Spleen (tissue), 13 donors: ENCODE measurements at places on chromosomes 2 and 18. TPM values are rescaled to one million over a fixed set of nuclear protein-coding genes. Genes with fewer than 3 reads are reported as not detected.

The DHX57 gene
- 20.5 TPM for total RNA-seq

The DTNA gene
- total RNA-seq = 20.8 TPM

The CD8B2 gene
- total RNA-seq = 0.26 TPM

The RAB6D gene
- total RNA-seq = not detected

The RIT2 gene
- not detected for total RNA-seq

GRCh38 chr2:212711856-212712255, 173.3 kb upstream of the ERBB4 start:
- no peak for DNase-seq
- no peak overlapping the region for H3K4me3 ChIP-seq
- no peaks in the 10 kb centered on the region for H3K4me1 ChIP-seq
- H3K27me3 ChIP-seq = no peaks in the 10 kb centered on the region
- no peak overlapping the region for H3K27ac ChIP-seq
- H3K36me3 ChIP-seq = no peaks in the 10 kb centered on the region

DNA sequence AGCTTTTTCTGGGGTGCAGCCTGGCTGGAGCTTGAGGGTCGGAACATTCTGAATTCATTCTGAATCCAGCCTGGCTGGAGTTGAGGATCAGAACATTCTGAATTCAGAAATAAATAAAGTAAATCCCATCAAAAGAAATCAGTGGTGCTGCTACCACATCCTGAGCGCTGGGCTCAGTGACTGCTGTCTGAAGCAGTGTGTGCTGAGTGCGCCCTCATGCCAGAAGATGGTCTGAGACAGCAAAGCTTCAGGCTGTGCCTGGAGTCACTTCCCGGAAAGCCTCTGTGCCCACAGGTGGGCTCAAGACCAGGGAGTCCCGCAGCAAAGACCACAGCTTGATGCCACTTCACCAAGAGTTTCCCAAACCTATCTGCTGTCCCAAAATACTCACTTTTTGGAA, 187.9 kb downstream of the VAPA start:
- H3K27me3 ChIP-seq = no peaks in the 10 kb centered on the region
- no peak overlapping the region for H3K27ac ChIP-seq
- H3K4me3 ChIP-seq = no peak overlapping the region
- no peak for DNase-seq
- peaks cover 15% of the 10 kb centered on the region for H3K4me1 ChIP-seq
- H3K36me3 ChIP-seq = no peaks in the 10 kb centered on the region

GRCh38 chr2:171626949-171627348, 60.3 kb upstream of the DYNC1I2 start:
- no peak for DNase-seq
- peaks cover 10% of the 10 kb centered on the region for H3K27me3 ChIP-seq
- no peaks in the 10 kb centered on the region for H3K36me3 ChIP-seq
- no peaks in the 10 kb centered on the region for H3K4me1 ChIP-seq

DNA sequence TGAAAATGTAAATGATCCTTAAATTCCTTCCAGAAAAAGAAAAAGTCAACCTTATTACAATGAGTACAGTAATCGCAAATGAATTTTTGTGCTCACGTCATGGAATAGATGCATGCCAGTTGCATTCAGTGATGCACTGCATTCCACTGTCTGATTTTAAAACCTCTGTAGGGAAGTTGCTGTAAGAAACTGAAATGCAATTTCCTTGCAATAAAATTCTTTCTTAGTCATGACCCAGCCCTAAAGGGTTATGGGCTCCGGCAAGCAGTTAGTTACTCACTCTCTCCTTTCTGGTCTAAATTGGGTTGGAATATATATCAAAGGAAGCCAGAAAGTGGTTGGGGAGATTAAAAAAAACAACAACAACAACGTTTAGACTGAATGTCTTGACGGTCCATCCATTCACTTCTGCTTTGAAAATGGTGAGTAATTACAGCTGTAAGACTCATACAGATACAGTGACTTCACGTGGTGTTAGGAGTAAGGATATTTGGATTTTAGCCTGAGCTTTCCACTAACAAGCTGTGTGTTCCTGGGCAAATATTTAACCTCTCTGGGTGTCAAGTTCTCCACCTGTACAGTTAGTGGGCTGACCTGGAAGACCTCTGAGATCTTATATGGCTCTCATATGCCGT, 8.6 kb upstream of the RND3 start:
- H3K27me3 ChIP-seq = no peaks in the 10 kb centered on the region
- H3K4me1 ChIP-seq = no peaks in the 10 kb centered on the region
- H3K4me3 ChIP-seq = no peak overlapping the region
- H3K27ac ChIP-seq = no peak overlapping the region
- no peaks in the 10 kb centered on the region for H3K36me3 ChIP-seq
- no peak for DNase-seq

DNA sequence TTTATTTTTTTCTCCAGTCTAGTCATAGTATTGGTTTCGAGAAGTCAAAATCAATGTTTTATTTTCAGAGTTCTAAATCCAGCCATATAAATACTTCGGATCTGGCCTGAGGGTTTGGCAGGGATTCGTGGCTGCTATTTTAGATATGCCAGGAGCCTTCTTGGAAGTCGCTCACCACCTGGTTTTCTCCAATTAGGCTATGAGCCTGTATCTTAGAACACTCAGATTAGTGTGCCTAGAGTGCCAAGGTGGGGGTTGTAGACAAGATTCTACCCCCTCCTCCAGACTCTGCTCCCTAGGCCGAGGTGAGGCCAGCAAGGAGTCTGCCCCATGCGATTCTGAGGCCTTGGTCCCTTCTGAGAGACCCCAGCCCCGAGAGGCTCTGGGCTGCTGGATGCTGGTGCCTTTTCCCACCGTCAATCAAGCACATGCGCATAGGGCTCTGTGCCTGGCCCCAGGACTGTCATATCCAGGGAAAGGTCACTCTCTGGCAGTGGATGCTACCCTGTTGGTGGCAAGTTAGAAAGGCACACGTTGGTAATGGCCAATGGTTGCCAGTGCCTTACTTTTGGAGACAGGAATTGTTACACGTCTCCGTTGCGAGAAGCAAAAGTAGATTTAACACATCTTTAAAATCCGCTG, 197.1 kb downstream of the AGAP1 start:
- no peaks in the 10 kb centered on the region for H3K4me1 ChIP-seq
- H3K4me3 ChIP-seq = no peak overlapping the region
- no peaks in the 10 kb centered on the region for H3K36me3 ChIP-seq
- H3K27ac ChIP-seq = no peak overlapping the region
- H3K27me3 ChIP-seq = no peaks in the 10 kb centered on the region

DNA sequence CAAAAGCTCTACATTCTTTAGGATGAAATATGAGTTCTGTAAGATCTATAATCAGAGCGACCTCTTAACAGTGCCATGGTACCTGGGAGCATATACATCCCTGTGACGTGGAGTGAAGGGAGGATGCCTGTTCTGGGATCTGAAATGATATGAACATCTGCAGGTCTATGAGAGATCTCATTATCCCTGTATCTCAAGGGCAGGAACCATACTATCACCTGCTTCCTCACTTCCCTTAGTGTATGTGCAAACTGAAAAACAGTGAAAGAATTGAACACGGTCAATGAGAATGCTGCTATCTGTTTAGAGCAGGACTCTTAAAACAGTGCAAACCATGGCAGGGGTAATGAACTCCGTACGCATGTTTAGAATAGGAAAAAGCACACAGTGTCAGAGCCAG, 364.0 kb downstream of the LPIN1 start:
- H3K4me1 ChIP-seq = no peaks in the 10 kb centered on the region
- no peak overlapping the region for H3K27ac ChIP-seq
- H3K4me3 ChIP-seq = no peak overlapping the region
- DNase-seq = no peak
- H3K36me3 ChIP-seq = no peaks in the 10 kb centered on the region

- H3K27me3 ChIP-seq = no peaks in the 10 kb centered on the region
- no peak for DNase-seq
- H3K27ac ChIP-seq = no peak overlapping the region
Measured at GRCh38 chr18:32298171-32298667, 108.4 kb downstream of the MEP1B start.

DNA sequence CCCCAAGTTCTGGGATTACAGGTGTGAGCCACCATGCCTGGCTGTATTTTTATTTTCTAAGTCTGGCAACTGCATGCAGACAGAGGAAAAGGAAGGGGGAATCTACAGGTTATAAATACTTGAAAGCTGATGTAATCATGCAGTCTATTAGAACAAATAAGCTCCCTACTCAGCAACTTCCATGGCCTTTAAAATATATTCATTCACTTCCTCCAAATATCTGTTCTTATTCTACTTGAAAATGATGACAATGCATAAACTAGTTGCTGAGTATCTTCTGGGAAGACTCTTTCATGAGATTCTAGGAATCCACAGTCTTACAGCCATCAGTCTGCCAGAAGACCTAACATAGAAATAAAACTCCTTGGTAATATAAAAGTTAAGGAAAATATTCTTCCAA, 66.9 kb upstream of the NCKAP5 start:
- no peak overlapping the region for H3K4me3 ChIP-seq
- H3K27me3 ChIP-seq = no peaks in the 10 kb centered on the region
- H3K27ac ChIP-seq = no peak overlapping the region
- H3K36me3 ChIP-seq = no peaks in the 10 kb centered on the region
- no peak for DNase-seq

DNA sequence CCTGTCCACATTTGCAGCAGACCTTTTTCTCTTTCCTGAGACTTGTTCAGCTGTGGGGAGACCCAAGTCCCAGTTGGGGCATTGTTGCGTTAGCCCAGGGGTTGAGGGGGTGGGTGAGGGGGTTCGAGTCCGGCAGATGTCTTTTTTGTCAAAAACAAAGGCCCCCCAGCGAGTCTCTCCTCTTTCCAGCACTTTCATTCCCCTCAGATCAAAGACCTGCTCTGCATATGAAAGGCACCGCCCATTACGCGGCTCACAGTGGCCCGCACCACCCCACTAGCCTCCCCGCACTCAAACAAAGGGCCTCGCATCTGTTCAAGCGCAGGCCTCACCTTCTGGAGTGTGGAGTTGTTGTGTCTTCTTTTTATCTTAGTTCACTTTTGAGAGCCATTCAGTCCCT, 25.2 kb downstream of the TRABD2A start:
- no peaks in the 10 kb centered on the region for H3K27me3 ChIP-seq
- no peak overlapping the region for H3K27ac ChIP-seq
- no peaks in the 10 kb centered on the region for H3K36me3 ChIP-seq
- H3K4me1 ChIP-seq = no peaks in the 10 kb centered on the region
- DNase-seq = no peak

GRCh38 chr2:117859924-117860647, 45.6 kb downstream of the DDX18 start:
- H3K4me1 ChIP-seq = no peaks in the 10 kb centered on the region
- H3K36me3 ChIP-seq = no peaks in the 10 kb centered on the region
- no peak for DNase-seq
- no peak overlapping the region for H3K27ac ChIP-seq
- H3K4me3 ChIP-seq = no peak overlapping the region

- H3K36me3 ChIP-seq = no peaks in the 10 kb centered on the region
- DNase-seq = no peak
- H3K4me3 ChIP-seq = no peak overlapping the region
- H3K4me1 ChIP-seq = peaks cover 10% of the 10 kb centered on the region
- no peak overlapping the region for H3K27ac ChIP-seq
Measured at GRCh38 chr2:1300284-1300683, 113.0 kb upstream of the TPO start.

- no peak for DNase-seq
- no peaks in the 10 kb centered on the region for H3K4me1 ChIP-seq
- H3K4me3 ChIP-seq = no peak overlapping the region
- no peaks in the 10 kb centered on the region for H3K36me3 ChIP-seq
Measured at GRCh38 chr2:139465789-139466188, 685.6 kb upstream of the NXPH2 start.

DNA sequence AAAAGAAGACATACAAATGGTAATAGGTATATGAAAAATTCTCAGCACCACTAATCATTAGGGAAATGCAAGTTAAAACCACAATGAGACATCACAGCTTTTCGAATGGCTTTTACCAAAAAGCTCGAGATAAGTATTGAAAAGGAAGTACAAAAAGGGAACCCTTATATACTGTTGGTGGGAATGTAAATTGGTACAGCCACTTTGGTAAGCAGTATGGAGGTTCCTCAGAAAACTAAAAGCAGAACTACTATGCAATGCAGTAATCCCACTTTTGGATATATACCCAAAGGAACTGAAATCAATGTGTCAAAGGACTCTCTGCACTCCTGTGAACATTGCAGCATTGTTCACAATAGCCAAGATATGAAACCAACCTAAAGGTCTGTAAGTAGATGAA, 107.5 kb upstream of the SPATS2L start:
- DNase-seq = no peak
- no peaks in the 10 kb centered on the region for H3K36me3 ChIP-seq
- no peak overlapping the region for H3K27ac ChIP-seq
- no peaks in the 10 kb centered on the region for H3K4me1 ChIP-seq
- H3K27me3 ChIP-seq = no peaks in the 10 kb centered on the region

DNA sequence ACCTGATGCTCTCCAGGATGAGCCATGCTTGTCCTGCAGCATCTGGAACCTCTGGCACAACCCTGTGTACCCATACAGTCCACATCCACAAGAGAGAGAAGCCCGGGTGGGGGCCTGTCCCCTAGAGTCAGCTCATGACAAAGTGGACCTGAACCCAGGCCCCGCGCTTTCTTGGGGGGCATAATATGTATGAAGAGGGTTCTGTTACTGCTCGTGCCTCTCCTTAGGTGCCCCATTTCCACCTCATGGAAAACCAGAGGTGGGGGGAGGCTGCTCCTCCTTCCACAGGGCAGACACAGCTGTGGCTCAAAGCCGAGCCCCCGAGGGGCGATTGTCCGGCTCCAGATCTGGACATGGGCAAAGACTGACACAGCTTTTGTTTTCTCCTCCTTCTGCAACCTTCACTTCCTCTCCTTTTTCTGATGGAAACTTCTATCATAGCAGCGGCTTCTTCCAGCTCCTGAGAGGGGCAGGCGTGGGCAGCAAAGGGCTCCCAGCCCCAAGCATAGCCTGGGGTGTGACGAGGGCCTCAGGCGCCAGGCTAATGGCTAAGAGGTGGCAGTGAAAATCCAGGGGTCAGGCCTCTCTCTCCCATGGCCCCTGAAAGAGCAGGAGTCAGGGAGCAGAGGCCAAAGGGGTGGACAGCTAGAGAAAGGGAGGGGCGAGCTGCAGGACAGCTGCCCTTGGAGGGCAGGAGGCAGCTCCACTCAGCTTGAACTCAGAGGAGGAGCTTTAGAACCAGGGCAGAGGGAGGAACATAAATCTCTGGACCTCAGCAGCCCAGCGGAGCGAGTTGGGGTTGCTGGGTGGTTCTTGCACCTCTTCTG, 155.5 kb downstream of the ZFP36L2 start:
- peak overlapping the region; percentile 6 for H3K27ac ChIP-seq
- peaks cover 26% of the 10 kb centered on the region for H3K4me1 ChIP-seq
- H3K36me3 ChIP-seq = no peaks in the 10 kb centered on the region
- H3K4me3 ChIP-seq = no peak overlapping the region
